Frontal cortex (tissue), 4 donors: ENCODE measurements at places on chromosomes 4 and X.
A peak's percentile ranks its signal among the peaks of the same experiment; 100 is the strongest.

GRCh38 chr4:2009651-2010233, 968 bp upstream of the NELFA start:
- peak; percentile 58 for DNase-seq

DNA sequence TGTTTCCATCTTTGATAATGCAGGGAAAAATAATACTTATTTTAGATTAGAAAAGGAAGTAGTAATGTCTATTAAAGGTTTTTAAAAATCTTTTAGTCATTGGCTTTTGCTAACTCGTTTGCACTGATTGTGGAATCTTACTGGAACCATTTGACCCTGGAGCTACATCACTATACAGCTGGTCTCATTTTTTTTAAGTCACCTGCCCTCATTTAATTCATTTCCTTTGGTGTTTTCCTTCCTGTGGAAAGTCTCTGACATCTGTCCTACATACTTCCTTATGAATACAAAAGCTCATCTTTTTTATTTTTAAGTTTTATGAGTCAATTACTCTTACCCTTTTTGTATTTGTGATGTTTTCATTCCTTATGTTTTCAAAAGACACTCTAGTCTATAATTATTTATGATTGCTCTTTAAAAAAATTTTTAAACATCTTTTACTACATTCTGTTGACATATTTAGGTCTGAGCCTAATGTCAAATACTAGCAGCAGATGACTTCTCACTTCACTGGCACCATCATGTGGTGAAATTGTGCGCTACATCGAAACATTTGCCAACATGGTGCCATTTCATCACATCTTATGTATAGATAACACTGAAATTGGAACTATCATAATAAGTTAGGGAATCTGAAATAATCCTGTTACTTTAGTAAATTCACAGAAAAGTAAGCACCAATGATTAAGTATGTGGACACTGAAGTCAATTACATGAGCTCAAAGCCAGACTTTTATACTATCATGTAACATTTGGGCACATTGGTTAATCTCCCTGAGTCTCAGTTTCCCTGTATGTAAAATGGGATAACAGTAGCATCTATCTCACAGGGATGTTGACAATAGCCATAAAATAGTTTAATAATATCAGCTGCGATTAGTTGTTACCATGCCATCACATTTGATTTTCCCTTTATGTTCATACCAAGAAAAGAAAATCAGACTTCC, 9.4 kb upstream of the MMAA start:
- no peak for DNase-seq

DNA sequence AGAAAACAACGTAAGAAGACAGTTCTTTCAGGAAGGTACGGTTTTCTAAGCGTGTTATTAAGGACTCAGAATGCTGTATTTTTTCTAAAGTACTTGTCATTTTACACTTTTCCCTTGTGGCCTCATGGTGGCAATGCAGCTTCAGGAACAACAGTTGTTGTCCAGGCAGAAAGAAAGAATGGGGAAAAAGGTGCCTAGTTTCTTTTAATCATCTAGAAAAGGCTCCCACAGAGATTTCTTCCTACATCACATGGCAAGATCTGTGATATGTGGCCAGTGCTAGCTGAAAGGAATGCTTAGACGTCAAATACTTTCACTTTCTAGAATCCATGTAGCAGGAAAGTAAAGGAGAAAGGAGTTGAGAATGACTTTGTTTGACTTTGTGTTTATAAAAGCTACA, 49.0 kb upstream of the TRAM1L1 start:
- peak; percentile 22 for DNase-seq

GRCh38 chr4:40246011-40246900, 49.4 kb downstream of the RHOH start:
- no peak for DNase-seq

DNA sequence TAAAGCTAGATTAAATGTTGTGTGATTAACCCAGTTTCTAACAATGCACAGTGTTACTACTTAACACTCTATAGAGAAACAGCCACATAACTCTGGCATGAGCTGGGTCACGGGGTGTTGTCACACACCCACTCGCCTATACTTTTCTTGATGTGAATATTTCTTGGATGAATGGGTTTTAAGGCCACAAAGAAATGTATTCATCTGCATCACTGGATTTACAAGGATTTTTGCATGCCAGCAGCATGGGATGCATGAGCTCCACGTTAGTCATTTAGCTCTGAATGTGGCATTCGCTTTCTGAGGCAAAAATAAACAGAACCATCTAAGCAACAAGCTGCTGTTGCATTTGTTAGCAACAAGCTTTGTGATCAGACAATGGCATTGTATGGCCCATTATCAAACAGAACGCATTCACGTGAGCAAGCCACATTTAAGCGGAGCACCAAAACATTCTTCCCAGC, 89.7 kb downstream of the LRP2BP start:
- DNase-seq: peak; percentile 14

- DNase-seq: no peak
These were observed 12.5 kb downstream of the SH2D1A start for GRCh38 chrX:124358800-124359383.

DNA sequence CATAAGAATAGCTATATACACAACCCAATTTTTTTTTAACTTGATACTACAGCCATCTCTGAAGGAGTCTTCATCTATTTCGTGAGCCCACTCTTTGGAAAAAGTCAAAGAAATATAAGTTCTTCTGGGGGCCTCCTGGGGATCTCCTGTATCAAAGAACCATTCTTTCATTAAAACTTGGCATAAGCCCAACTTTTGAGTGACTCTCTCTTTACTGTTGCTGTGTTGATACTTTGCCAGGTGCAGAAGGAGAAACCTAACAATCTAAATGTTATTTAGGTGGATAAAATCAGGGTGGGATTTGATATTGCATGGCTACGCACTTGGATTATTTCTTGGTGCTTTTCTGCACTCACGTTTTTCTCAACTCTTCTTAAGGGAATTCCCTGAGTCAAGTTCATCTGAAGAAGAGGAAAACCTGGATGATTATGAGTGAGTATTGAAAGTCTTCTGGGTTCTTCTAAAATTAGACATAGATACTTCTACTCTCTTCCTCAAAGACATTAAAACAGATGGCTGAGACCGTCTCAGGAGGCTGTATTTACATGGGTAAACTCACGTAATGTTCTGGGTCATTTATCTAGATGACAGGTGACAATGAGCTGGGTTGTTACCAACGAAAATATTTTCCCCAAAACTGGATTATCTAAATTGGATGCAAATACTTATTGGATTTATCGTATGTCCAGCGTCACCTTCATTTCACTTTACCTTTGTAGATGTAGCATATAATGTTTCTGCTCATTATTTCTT, 25.2 kb downstream of the BMX start:
- DNase-seq: no peak

DNA sequence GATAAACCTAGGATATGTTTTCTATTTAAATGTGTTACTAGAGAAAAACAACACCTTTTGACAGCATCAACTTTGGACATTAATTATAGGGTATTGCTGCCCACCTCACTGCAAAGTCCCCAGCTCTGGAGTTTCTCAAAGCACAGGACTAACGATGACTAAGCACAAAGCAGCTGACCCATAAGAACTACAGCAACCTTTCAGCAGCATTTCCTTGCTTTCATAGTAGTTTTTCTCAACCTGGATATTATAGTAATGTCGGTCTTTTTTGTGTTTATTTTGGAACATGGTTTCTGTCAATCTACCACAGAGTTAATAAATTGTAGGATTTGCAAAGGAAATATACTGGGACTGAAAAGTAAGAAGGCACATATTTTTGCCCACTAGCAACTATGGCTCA, 21.5 kb downstream of the HHIP start:
- no peak for DNase-seq

DNA sequence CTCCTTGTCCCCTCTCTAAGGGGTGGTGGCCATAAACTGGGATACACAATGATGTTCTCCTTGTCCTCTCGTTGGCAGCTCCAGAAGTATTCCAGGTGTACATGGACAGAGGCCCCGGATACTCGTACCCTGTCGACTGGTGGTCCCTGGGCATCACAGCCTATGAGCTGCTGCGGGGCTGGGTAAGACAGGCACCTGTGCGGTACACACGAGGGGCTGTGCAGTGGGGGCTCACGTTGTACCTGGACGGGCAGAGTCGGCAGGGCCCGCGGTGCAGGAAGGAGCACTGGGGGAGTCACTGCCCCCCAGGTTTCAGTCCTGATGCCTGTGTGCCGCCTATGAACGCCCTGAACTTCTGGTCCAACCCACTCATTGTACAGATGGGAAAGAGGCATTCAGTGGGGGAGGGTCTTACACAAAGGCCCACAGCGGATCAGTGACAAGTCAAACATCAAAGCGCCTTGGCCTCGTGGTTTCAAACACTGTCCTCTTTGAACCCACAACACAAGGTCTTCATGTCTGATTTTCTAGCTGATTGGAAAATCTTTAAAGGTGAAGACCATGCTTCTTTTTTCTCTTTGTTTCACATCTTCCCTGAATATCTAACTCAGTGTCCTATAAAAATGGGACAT, 261.6 kb downstream of the EVC2 start:
- DNase-seq: no peak

- no peak for DNase-seq
These were observed 152.3 kb upstream of the ANXA10 start for GRCh38 chr4:167939863-167940616.

GRCh38 chrX:41119803-41120202, 34.6 kb downstream of the USP9X start:
- no peak for DNase-seq

DNA sequence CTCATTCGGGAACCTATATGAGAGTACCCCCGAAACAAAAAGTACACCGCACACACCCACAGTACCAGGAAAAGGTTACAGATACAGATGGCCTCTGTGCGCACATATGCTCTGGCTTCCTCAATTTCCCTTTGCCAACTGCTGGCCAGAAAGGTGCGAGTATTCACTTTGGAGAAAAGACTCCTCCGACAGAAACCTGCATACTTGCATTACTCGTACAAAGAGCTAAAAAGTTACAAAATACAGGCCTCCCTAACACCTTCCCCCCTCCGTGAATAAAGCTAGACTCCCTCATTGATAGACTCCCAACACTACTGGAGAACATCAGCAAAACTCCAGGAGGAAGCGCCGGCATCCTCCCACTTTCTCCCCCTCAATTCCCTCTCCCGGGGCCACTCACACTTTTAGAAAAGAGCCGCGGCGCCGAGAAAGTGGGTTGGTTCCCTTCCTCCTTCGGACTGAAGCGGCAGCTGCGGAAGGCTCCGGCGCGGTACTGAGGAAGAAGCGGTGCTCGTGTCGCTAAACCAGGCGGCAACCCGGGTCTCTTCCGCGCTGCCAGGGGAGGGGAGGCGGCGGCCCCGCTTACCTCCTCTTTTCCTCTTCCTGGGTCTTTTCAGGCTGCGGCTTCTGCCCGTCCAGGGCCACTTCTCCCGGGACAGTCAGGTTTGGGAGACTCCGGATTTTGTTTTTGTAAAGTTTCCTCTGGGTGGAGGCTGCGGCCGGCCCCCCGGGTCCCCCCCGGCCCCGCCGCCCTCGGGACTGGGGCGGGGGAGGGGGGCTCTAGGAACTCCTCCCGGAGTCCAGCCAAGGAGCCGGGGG, 1.1 kb downstream of the FBXW7 start:
- DNase-seq: peak; percentile 12

DNA sequence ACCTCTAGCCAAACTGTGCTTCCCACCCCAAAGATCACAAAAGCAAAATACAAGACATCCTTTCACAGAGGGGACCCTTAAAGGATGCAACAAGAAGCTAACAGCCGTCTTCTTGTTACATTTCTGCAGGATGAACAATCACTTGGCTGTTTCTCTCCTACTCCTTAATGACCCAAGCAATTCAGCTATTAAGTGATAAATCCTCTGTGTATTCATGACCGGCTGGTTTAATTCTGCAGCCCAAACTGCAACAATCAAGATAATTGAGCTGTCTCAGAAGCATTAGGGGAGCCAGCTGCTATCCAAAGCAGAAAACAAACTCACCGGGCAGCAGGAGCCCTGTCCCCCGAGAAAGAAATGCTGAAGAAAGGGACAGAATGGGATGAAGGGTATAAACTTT, 85.9 kb upstream of the ACSL4 start:
- no peak for DNase-seq

GRCh38 chrX:20028588-20028987, 37.7 kb upstream of the BCLAF3 start:
- no peak for DNase-seq

- no peak for DNase-seq
These were observed 223.4 kb downstream of the VEGFC start for GRCh38 chr4:176569301-176569700.

DNA sequence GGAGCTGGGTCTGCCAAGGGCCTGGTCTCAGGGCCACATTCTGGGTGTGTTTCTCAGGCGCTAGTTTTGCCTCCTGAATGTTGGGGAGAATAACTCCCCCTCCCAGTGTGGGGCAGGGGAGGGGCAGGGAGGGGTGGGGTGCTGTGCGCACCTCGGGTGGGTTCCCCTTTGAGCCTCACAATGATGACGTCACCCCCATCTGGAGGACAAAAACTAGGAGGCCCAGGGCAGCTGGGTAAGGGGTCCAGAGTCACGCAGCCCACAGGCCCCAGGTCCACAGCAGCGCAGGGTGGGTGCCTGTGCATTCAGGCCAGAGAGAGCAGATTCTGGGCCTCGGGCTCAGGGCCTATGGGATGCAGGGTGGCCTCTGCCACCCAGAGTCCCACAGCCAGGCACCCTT, 23.7 kb upstream of the HMX1 start:
- no peak for DNase-seq

DNA sequence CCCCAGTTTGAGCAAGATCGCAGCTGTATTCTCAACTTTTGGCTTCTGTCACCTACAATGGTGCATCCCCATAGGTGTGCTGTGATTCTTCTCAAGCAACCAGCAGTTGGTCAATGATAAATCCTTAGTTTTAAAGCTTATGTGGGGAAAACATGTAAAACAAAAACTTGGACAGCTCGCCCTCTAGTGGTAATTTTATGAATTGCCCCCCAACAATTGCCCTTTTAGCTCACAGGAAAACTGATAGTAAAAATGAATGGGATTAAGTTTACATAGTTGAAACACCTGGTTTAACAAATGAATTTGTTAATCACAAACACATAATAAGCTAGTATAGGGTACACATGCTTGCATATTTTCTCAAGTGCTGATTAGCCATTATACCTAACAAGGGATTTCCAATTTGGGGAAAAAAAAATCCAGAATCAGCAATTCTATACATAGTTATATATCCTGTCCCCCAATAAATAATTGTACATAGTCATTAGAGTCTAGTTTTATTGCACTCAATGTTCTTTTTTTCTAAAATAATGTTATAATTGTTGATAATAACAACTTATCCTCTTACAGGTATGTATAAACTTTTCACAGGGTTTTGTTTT, 30.1 kb downstream of the TEX13A start:
- DNase-seq: no peak

DNA sequence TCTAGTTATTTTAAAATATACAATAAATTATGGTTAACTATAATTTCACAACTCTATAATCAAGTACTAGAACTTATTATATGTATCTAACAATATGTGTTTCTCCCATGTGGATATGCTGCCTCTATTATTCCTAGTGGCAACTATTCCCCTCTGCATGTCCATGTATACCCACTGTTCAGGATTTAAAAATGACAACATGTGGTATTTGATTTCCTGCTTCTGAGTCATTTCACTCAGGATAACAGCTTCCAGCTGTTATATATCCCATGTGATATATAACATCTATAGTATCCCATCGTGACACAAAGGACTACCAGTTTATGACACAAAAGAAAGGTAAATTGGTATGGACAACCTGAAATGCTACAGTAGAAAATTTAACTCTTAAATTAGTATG, 167.4 kb upstream of the TACR3 start:
- no peak for DNase-seq
